Stimulated activated CD4-positive, alpha-beta T cell treated with anti-CD3 and anti-CD28 coated beads, Interleukin-2, amount 100 ng/mL, for 4 hours (primary cell): ENCODE measurements at places on chromosomes 11 and 22.
A peak's percentile ranks its signal among the peaks of the same experiment; 100 is the strongest.

DNA sequence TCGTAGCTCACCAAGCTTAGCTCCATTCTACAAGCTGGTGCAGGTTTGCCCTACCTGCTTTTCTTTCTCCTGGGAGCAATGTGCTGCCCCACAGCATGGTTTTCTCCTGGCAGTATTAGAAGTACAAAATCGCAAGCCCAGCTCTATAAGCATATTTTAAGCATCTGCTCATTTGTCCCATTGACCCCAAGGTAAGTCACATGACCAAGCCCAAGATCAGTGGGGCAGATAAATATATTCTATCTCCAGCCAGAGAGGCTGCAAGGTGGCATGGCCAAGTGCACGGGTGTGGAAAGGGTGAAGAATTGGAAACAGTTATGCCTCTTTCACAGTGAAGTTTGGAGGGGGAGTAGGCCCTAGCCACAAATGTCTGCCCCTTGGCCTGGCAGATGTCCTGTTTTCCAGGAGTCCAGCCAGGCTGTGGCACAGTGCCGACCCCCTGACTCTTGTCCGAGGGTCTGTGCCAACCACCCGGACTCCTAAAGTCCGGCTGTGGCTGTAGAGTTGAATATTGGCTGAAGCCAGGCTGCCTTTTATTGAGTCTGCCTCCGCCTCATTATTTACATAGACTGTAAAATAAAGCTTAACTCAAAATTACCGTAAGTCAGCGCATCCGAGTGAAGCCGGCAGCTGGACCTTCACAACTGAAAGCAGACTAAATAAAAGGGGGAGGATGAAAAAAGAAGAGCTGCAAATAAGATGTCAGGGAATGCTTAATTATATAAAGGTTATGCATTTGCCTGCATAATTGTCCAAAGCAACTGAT, 165.7 kb downstream of the COMMD9 start:
- DNase-seq = no peak

GRCh38 chr11:70883973-70884623, 368.3 kb downstream of the SHANK2 start:
- no peak for DNase-seq

GRCh38 chr22:17775781-17776465, 1.7 kb upstream of the BID start:
- no peak for DNase-seq

GRCh38 chr22:25840167-25840566, 98.2 kb downstream of the MYO18B start:
- DNase-seq = no peak

DNA sequence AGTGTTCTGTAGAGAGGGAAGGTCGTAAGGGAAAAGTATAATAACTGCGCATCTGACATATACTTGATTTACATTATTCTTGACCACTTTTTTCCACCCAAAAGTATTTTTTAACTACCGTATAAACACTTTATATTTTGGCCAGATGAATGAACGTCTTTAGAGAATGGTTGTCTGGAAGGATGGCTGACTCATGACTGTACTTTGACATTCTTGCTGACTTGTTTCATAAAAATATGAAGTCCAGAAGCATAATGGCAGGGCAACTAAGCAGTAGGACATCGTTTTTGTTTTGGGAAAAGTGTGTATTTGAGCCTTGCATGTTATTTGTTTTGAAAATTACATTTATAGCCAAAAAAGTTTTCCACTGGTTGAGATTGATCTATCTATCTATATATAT, 110.0 kb downstream of the OSBP2 start:
- DNase-seq = no peak

DNA sequence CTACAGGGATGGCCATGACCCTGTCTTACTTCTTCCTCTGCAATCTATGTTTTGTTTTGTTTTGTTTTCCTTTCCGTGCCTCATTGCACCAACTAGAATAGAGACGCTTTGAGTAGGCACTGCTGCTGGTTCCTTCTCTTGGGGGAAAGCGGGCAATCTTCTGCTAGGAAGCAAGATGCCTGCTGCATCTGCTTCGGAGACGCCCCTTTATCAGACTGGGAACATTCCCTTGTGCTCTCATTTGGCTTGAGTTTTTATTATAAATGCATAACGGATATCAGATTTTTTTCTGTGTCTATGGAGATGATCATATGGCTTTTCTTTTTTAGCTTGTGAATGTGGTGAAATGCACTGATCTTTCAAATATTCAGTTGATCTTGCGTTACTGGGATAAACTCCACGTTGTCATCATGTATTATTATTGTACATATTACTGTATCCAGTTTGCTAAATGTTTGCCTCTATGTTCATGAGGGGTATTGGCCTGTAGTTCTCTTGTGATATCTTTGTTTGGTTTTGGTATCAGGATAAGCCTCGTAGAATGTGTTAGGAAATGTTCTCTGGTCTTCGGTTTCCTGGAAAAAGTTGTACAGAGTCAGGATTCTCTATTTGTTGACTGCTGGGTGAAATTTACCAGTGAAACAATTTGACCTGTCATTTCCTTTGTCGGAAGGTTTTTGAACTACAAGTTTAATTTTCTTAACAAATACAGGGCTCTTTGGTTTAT, 23.4 kb upstream of the KRTAP5-6 start:
- no peak for DNase-seq

- DNase-seq = no peak
Observed at GRCh38 chr11:125955856-125956255, 10.0 kb downstream of the VSIG10L2 start.

- DNase-seq = no peak
Observed at GRCh38 chr11:116901211-116901610, 63.8 kb upstream of the APOA1 start.

GRCh38 chr22:32411402-32411801, 645 bp downstream of the RTCB start:
- DNase-seq = peak; percentile 6

DNA sequence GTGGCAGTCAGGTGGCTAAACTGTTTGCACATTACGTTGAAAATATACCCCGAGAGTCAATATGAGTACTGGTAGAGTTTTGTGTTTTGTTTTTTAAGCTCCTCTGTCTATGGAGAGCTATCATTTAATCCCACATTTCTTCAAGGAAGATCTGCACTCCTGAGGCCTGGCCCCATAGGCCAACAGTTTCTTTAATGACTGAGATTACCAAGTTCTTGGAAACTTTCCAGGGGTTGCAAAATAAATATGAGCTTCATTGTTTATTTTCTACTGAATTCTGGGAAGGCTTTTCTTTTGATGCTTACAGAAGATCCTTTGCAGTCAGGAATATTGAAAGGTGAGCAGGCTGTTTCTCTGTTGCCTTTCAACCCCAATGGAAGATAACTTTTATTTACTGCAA, 452.0 kb downstream of the JRKL start:
- DNase-seq = no peak

GRCh38 chr22:17569971-17570511, 6.7 kb downstream of the SLC25A18 start:
- DNase-seq = no peak

GRCh38 chr11:11022125-11022730, 164.4 kb upstream of the ZBED5 start:
- DNase-seq = no peak

DNA sequence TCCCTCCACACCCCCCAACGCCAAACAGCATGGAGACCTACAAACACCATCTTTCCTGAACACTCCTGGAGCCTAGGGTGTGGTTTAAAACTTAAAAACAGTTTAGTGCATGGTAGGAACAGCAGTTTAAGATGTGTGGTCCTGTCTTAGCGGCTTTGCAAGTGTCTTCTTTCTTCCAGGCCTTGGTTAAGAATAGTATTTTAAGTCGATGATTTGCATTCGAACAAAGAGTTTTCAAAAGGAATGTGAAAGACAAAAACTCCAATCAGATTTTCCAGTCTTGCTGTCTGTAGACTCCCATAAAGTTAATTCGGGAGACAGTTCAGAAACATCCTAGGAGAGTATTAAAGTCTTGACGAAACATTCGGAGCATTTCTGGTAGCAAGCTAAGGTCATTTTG, 3.7 kb downstream of the FGF4 start:
- no peak for DNase-seq

DNA sequence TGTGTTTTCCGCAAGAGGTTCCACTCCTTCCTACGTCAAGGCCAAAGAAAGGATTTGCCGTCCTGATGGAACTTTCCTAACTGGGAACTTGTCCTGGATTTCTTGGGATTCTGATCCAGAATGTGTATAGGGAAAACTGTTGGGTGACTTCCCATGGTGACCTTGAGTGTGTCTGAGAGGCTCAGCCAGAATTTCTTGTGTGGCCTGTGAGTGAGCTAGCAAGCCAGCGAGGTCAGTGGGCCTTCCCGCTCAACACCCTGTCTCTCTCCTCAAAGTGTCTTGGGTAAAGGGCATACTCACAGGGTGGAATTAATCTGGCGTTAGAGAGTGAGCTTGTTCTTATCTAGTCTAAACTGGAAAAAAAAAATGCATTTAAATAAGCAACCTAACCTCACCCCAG, 20.4 kb downstream of the ZNRF3 start:
- no peak for DNase-seq

DNA sequence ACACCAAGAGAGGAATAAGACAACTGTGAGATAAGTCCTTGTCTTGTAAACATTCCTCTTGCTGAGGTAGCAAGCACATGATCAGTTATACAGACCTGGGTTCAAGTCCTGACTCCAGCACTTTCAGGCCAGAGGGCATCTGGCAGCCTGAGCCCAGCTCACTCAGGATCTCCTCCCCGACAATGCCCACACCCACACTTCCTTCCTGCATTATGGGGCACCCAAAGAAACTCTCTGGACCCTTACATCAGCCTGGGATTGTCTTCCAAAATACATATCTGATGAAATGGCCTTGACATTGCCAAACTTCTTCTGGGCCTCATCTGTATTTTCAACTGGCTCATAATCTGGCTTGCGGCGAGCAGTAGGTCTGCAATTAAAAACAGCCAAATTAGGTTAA, 48.6 kb downstream of the ARFGAP3 start:
- DNase-seq = no peak

- no peak for DNase-seq
Observed at GRCh38 chr11:16999116-16999515, 15.1 kb downstream of the PLEKHA7 start.

DNA sequence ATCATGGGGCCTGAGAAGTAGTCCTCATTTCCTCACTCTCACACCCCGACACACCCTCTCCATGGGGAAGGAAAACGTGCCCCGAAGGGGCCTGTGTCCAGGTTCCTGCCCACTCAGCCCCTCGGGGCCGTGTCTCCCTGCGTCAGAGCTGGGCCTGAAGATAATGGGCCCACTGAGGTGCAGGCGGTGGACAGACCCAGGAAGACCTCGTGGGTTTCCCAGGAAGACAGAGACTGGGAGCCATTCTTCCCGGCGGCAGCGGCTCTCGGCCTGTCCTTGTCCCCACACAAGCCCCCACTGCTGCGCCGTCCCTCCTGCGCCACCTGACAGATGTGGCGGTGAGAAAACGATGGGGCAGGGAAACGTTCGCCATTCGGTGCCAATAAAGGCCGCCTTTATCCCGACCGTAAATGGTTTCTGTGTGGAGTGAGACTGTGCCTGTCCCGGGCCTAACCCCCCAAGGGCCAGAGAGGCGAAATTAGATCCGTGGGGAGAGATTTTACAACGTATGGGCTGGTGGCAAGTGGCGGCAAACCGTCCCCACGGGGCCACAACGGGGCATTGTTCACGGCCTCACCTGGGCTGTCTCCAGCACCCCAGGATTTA, 89.0 kb downstream of the CDKN1C start:
- DNase-seq = no peak

DNA sequence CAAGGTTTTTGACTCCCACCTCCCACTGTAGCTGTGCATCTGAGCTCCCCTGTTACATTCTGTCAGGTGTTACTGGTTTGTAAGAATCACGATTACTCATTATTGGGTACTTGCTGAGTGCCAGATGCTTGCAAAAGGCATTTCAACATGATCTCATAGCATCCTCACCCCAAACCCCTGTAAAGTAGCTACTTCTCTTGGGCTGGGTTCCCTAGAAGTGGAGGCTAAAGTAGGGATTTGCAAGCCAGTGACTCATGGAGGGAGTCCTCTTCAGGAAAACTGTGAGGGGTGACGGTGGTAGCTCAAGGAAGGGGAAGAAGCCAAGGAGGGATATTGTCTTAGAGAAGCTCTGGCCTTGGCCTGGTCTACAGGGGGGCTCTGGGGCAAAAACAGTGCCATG, 78.6 kb downstream of the TIMP3 start:
- no peak for DNase-seq

DNA sequence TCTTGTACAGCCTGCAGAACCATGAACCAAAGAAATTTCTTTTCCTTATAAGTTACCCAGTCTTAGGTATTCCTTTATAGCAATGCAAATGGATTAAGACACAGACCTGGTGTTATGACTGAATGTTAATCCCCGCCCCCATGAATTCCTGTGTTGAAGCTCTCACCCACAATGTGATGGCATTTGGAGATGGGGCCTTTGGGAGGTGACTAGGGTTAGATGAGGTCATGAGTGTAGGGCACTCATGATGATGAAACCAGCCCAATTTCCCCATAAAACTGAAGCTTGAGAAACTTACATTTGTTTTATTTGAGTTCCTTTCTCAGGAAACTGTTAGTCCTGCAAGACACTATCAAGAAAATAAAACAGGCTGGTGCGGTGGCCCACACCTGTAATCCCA, 115.8 kb upstream of the THY1 start:
- DNase-seq = no peak

- no peak for DNase-seq
Observed at GRCh38 chr11:125489166-125489565, 6.9 kb downstream of the FEZ1 start.

DNA sequence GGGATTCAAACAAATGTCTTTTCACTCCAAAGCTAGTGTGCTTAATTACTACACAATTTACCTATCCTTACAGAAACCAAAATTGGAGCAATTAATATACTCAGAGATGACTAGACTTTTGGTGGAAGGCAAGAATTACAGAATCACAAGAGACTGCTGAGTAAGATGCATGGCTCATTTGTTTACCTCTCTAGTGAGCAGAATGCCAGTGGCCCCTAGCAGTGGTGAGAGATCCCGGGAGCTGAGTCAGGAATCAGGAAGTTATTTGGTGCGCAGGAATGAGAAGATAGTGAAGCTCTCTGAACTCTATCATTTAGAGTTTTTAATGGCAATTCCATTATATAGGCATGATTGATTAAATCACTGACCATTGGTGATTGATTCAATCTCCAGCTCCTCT, 188.9 kb upstream of the SESN3 start:
- DNase-seq = no peak

- DNase-seq = no peak
Observed at GRCh38 chr22:44648821-44649565, 53.0 kb upstream of the PRR5 start.

DNA sequence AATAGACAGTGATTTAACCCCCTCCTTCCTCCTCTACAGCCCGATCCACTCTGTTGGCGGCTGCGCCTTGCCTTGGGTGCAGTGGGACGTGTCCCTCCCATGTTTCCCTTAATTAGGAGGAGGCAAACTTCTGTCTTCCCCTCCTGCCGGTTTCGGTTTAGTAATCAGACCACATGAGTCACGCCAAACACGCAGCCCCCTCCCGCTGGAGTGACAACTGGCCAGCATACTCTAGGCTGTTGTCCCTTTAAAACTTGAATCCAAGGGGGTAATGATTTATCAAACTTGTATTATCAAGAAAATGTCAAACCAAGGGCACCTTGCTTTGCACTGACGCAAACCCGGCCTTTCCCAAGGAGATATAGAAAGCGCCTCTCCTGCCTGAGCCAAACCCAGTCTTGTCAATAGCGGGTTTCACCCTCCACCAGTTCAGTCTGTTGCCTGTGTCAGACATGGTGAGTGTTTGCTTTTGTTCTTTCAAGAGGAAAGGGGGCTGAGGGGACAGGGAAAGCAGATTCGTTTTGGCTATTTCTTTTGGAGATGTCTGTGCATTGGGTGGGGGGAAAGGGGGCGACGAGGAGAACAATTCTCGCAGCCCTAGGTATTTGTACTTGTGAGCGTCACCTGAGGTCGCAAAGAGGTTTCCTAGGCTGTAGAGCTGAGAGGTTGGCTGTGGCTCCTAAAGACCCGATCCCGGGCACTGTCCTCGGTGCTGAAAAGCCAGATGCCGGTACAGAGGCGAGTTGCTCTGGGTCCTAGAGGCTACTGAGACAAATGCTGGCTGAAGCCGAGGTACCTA, at the start of gene SLC6A5:
Gene SLC6A5 (plus strand): TSS at position 388 of the 799 bp plus-strand sequence. CDS start 65 bp downstream, at position 453.
- DNase-seq = no peak
